ENCODE measurements at places on chromosomes 5 and 9.
A peak's percentile ranks its signal among the peaks of the same experiment; 100 is the strongest.

DNA sequence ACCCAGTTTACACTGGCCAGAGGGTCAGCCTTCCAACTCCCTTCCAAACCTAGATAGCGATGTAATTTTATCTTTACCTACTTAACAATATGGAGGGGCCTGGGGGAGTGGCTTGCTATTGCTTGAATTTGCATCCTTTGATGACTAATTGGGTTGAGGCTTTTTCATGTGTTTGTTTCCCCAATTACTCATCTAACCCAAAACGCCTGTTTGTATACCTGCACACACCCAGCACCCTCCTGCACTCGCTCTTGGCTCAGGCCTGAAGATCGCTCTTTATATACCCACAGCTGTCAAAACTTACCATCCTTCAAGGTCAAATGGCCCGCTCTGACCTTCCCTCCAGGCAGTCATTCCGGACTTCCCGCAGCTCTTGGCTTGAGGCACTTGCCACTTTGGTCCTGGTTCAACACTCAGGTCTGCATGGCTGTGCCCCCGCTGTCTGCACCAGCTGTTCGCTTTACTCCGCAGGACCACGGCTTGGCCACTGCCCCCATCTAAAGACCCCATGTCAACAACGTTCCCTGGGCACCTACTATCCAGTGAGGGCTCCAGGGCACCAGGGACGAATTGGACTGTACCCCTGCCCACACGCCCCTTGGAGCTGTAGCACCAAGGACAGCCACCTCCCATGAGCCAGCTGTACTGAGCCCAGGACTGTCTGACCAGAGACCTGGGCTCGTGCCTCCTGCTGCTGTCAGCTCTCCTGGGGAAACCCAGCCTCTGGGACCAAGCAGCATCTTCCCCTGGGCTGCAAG is 76.1 kb upstream of the ADAMTS2 start:
- no peak for DNase-seq

- no peak for DNase-seq
These were observed 89.3 kb upstream of the IL12B start for GRCh38 chr5:159419576-159419975.

DNA sequence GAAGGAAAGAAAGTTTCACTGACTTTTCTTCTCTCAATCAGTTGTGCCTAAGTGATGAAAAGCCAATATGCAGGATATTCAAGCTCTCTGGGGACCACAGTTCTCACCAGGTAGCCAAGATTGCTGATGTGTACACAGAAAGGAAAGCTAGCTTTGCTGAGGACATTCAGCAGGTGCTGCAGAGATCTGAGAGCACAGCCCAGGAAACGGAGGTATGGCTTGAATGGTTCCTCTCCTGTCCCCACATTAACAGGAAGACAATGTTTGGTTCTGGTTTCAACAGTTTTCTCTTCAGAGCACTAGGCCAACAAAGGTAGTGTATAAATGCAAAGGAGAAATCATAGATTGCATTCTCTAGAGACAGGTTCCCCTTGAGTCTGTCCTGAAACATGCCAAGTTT is 69.6 kb downstream of the PTPDC1 start:
- no peak for DNase-seq

DNA sequence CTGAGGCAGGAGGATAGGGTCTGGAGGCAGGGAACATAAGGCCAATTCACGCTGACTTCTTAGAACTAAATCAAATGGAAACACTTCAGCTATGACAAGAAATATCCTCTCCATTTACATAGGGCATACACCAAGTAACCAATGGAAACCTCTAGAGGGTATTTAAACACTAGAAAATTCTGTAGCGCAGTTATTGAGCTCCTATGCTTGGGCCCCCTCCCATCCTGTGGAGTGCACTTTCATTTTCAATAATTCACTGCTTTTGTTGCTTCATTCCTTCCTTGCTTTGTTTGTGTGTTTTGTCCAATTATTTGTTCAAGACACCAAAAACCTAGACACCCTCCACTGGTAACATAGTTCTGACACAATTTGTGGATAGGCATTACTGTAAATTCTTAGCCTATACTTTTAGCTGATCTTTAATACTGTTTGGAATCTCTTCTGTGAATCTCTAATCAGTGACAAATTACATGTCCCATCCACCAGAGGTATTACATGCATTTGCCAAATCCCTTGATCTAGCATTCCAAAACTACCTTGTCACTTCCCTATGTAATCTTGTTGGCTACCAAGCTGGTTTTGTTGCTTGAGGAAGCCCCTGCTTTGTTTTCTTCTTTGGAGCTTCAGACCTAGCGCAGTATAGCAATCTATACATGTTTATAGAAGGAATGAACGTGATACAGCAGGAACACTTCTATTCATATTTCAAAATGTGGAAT is 61.6 kb downstream of the ST8SIA4 start:
- DNase-seq, result peak; percentile 25

- no peak for DNase-seq
These were observed 86.9 kb downstream of the UGCG start for GRCh38 chr9:111983484-111983908.

DNA sequence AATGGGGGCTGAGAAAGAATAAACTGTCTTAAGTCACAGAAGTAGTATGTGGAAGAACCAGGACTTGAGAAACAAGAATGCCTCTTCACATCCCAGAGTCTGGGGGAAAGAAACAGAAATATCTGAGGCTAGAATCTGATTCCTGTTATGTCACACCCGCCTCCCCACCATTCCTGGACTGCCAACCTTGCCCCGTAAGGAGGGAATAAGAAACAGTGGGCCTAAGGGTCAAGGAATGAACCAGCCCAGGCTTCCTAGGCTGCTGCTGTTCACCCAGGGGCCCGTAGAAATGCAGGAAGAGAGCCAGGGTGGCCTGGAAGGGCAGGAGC is 4.3 kb downstream of the PCDH1 start:
- DNase-seq, result no peak

GRCh38 chr5:140113180-140113698 is 670 bp upstream of the PURA start:
- peak; percentile 11 for DNase-seq

All from CD4-positive, alpha-beta T cell treated with Interleukin-2 at 100 ng/mL for 4 hours (primary cell).